ENCODE measurements at places on chromosomes 2 and 18.

GRCh38 chr2:98550165-98550564, 58.1 kb downstream of the COA5 start:
- DNase-seq, result no peak

DNA sequence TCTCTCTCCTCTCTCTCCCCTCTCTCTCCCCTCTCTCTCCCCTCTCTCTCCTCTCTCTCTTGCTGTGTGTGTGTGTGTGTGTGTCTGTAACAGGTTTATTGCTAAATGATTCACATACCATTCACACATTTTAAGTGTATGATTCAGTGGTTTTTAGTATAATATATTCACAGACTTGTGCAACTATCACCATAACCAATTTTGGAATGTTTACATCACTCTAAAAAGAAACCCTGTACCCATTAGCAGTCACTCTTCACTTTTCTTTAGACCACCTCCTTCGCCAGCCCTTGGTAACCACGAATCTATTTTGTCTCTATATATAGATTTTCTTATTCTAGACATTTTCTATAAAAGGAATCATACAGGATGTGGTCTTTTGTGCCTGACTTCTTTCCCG, 11.4 kb downstream of the THNSL2 start:
- peak; percentile 21 for DNase-seq

- peak; percentile 28 for DNase-seq
Measured at GRCh38 chr2:20326163-20326780, 24.4 kb downstream of the PUM2 start.

DNA sequence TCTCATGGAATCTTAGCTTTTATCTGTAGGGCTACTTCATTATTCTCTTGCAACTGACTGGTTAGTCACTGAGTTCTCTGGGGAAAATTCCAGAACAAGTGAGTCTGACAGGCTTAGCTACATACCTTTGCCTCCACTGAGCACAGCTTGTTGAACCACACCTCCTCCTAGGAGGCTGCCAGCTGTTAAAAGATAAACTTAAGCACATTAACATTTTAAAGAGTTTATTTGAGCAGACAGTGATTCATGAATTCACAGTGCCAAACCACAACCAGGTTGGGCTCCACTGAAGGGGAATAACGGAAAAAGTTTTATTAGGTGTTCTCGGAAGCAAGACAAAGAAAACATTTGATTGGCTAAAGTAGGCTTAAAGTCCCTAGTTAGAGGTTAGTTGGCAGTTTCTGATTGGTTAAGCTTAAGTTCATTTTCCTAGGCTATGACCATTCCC, 12.5 kb upstream of the SLC38A11 start:
- DNase-seq, result peak; percentile 66

DNA sequence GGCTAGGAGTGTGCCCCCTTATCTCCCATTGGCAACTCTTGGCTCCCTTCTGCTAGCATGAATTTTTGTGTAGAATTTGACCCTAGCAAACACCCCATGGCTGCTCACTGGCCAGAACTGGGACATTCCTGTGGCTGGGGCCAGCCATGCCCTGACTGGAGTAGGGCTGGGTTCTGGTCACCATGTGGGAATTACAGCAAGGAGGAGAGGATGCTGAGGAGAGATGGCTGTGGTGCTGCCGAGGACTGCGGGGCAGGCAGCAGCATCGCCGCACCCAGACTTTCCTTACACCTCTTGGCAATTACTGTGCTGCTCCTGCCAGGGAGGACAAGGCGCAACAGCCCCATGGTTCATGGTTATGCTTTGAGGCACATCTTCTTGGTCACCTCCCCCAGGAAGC, 12.7 kb downstream of the KCNF1 start:
- DNase-seq, result no peak

DNA sequence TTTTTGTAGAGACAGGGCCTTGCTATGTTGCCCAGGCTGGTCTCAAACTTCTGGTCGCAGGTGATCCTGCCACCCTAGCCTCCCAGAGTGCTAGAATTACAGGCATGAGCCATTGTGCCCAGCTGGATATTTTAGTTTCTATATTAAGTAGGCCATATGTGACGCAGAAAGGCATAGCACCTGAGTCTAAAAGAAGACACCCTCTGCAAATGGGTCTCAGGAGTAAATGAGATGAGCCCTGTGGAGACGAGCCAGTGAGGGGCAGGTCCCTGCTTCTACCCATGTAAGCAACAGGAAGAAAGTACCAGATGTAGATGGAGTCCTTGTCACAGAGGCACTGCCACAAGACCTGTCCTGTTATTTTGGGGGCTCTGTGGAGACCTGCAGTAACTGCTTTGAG, 322.4 kb downstream of the PTPRM start:
- no peak for DNase-seq

GRCh38 chr18:653512-653911, 3.9 kb upstream of the TYMS start:
- DNase-seq, result no peak

DNA sequence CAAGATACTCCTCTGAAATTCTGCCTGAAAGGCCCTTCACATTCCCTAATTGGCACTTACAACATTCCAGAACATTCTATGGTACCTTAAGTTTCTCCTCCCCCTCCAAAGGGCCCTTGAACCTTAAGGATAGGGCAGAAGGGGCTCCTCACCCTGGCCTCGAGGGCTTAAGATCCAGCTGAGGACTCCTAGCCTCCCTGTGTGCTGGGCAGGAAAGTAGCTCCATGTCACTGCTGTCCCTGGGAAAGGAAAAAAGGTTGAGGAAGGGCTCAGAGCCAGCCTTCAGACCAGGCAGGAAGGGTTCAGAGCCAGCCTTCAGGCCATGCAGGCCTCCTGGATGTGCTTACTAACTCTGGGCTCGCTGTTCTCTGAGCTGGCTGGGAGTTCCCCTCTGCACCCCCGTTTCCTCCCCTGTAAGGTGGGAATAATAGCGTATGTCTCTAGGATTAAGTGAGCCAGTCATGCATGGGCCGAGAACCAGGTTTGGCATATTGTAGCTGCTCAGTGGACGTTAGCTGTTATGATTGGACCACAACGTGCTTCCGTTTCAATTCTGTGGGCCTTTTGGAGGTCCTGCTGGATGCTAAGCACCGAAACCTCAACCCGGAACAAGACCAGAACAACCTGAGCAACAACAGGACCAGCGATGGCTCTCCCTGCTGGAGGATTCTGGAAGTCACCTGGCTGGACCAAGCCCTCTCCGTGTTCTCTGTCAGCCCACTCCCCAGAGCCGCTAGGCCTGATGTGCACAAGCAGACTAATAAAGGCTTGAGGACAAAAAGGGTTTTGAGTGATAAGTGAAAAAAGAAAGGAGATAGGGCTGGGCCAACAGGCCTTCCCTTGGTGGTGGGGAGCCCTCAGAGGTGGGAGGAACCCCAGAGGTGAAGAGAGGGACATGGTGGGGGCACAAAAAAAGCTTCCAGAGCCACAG, 1.0 kb upstream of the B3GNT7 start:
- no peak for DNase-seq

- no peak for DNase-seq
Measured at GRCh38 chr2:62304429-62305417, 108.8 kb downstream of the B3GNT2 start.

DNA sequence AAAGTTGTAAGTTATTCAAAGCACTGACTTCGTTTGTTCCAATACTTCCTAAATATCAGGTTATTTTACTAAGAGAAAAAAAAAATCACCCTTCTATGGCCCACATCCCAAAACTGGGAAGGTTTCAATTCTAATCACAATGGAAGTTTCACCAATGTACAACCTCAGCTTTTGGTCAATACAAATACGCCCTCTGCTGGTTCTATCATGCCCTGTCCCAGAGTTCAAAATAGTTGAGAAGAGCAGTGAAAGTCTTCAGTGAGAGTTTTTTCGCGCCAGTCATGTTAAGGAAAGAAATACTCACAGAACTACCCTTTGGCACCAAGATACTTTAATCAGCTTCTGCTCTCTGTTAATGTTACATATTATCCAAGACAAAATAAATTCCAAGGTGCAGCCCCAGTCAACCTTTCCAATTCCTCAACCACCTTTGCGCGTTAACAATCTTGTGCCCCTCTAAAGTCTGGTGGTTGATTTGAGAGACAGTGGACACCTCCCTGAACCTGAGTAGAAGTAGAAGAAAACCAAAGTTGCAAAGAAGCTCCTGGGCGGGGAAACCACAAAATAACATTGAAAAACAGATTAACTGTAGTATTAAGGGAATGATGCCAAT, 59.9 kb downstream of the SUMO1 start:
- peak; percentile 54 for DNase-seq

- DNase-seq, result no peak
Measured at GRCh38 chr2:209369656-209370055, 54.2 kb upstream of the MAP2 start.

DNA sequence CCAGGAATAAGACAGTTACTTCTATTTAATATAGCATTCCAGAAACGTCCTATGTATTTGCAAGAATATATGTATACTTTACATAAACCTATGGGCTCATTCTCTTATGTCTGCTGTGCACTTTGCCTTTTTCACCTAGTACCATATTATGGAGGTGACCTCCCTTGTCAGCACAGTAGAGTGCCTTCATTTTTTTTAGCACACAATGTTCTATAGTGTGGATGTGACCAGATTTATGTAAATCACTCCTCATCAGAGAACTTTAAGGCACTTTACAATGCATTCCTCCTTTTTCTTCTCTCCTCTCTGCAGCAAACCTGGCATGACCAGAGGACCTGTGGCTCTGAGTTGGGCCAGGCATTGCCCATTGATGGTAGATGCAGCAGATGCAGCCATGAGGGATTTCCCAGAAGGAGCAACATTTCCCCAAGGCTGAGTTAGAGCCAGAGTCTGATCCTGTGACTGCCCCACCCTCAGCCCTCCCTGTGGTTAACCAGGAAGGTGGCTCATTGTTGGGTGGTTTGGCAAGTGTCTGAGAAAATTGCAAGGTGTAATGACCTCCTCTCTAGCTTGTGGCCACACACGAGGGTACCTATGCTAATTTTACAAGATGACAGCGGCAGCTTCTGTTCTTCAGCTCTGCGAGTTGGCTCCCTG, 76.5 kb upstream of the DLX2 start:
- DNase-seq, result no peak

- DNase-seq, result no peak
Measured at GRCh38 chr2:227043981-227044380, 120.0 kb downstream of the COL4A4 start.

DNA sequence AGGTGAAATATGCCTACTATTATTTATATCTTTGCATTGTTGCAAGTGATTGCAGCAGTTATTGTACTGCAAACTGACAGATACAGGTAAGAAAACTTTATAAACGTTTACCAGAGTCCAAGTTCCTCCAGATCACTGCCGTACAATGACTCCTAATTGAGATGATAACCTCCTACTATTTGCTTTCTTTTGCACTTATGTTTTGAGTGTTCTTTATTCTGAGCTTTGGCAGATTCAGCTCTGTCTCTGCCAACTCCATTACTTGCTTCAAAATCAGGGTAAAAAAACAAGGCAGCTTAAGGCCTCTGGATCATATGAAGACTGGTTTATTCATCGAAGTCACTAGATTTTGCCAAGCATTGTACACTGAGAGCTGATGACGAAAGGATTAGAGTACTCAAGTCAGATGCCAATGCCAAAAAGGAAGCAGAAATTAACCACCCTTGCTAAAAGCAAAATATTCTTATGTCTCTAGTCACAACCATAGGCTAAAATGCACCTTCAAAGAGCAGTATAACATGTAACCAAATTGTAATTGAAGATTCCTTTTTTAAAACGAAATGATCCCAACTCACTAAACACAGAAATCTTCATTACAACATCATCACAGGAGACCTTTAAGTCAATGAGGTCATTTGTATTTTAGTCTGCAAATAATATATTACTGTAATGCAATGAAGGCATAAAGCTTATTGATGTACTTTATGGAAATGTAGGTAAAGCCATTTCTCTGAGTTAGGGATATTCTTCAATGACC, 10.5 kb upstream of the IKZF2 start:
- peak; percentile 73 for DNase-seq

GRCh38 chr2:136381722-136382633, 264.0 kb upstream of the CXCR4 start:
- DNase-seq, result no peak

GRCh38 chr18:49865401-49865800, 52.1 kb upstream of the ACAA2 start:
- DNase-seq, result no peak

DNA sequence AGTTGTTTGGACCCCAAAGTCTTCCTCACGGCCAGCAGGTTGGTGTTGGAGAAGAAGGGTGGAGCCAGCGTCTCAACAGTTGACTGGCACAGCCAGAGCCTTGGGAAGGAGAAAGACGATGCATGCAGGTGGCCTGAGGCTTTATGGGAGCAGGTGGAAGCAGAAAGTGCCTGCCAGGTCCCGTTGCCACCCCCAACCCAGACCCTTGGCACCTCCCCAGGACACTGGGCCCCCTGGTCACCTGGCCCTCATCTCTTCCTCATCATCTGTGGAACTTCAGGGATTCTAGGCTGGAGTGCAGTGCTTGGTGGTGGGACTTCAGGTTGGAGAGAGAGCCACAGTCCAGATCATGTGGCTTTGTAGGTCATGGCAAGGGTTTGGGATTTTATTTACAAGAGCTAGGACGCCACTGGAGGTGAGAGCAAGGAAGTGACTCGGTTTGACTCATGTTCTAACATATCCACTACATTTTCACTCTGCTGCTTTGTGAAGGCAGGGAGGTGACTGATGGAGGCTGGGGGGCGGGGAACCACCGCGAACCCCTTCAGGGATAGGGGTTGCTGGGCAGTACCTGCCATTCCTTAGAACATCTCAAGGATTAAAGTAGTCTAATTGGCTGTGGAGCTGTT, 62.5 kb upstream of the B3GNT7 start:
- no peak for DNase-seq

- DNase-seq, result no peak
Measured at GRCh38 chr2:27322301-27322765, 564 bp downstream of the MPV17 start.

DNA sequence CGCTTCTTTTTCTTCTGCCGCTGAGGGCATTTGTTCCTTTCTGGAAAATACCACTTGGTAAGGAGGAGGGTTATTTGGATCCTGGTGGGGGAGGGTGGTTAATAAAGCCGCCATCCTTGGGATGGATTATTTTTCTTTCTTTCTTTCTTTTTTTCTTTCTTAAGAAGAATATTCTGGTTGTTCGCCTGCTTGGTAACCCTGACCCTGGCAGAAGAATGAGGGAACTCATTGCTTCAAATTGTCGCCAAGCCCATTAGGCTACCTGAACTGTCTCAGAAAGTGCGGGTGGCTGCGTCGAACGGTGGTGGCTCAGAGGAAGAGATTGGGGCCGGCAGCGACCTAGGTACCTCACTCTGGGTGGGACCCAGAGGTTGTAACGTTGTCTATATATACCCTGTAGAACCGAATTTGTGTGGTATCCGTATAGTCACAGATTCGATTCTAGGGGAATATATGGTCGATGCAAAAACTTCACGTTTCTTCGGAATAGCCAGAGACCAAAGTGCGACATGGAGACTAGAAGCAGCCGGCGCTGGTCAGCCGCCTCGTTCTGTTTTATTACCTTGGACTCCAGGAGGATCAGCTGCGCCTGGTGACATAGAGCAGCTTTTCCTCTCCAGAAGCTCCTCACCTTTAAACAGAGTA, 1.3 kb upstream of the HOXD4 start:
- DNase-seq, result no peak

DNA sequence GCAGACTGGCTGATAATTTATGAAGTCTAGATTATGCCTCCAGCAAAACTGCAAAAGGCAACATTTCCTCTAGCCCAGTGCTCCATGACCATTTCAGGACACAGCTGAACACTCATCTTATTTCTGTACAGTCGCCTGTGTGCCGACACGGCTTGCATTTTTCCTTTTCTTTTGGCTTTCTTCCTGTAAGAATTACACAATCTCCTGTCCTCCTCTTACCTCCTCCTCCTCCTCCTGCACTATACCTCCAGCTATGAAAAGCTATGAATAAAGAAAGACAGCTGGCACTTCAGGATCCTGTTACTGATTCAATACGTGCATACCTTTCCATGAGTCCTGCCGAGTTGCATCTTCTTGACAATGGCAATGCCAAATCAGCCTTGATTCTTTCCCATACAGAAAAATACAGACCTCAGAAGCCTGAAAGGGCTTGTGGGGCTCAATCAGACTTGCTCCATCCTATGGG, 32.2 kb upstream of the TRIB2 start:
- DNase-seq, result no peak

Measured in stromal cell of bone marrow (primary cell).